ENCODE measurements at places on chromosomes 7 and 10.

- DNase-seq = no peak
Observed at GRCh38 chr7:157618091-157618726, 281.4 kb downstream of the DNAJB6 start.

- DNase-seq = no peak
Observed at GRCh38 chr10:128483216-128483615, 357.0 kb upstream of the MKI67 start.

DNA sequence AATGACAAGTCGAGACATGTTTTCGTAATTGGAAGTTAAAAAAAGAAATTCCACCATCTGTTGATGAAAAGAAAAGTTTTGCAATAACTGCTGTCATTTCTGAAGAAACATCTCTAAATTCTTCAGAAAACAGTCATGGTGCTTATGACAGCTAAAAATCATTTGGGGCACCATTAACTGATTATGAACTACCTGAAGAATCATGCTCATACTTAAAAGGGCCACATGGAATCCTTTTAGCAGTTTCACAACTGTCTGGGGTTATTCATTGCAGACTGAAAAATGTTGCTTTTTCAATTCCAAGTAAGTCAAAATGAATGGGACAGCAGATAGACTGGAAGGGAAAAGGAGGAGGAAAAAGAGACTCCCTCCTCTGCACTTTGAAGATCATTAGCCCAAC is 134.2 kb downstream of the CHN2 start:
- no peak for DNase-seq

DNA sequence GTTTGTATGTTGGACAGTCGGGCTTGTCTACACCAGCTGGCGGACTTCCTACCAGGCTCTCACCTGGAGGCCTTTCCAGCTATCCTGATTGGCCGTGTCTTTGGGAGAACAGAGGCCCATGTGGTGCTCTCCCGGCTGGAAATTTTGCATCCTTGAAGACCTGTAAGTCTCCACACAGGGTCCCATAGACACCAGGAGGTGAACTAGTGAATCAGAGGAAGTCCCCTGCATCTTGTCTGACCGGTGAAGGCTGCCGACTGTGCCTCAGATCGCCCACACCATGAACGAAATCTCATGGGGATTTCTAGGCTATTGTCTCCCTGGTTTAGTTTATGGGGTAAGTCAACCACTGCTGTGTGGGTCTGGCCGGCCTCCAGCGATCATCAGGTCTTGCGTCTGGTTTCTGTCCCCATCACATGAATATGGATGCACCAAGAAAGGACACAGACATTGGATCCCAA is 108.4 kb upstream of the LYZL2 start:
- DNase-seq = no peak

DNA sequence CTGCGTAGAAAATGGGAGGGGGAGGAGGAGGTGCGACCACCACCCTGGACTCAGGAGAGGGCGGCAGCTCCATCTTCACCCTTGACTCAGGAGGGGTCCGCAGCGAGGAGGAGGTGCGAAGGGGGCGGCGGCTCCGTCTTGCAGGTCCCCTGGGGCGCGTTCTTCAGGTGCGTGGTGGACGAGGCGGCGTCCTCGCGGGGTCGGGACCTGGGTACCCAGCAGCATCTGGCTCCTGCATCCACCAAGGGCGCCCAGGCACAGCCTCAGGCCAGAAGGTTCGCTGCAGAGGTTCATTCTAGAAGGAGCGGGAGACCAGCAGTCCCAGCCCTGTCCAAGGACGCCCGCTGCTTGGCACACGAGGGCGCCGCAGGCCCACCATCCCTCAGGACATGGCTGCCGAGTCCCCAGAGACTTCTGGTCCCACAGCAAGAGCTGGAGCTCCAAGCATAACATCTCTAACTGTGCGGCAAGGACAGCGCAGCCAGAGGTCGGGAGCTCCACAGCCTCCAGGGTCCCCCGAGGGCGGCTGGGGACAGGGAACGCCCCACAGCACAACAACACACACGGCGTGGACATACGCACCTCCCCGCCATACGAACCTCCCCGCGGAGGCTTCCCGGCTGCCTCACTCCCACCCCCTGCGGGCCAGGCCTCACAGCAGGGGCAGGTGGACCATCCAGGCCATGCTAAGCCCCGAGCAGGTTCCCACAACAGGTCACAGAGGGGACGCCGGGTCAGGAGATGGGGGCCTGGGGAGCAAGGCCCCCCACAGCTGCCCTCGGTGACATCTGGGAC is 16.8 kb upstream of the DPYSL4 start:
- no peak for DNase-seq

DNA sequence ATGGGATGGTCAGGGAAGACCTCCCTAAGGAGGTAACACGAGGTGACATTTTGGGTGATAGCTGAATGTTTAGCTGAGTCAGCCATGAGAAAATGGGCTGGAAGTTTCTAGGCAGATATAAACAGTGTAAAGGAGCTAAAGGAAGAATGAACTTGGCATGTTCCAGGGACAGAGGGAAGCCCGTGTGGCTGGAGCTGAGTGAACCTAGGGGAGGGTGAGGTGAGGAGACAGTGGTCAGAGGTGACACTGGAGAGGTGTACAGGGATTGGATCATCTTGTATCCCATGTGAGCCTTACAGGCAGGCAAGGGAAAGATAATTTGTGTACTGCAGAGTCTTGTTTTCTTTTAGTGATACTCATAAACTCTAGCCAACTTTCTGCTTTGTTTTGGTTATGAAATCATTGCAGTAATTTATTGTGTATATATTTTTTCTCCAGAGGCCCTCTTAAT is 1.8 kb downstream of the STARD3NL start:
- no peak for DNase-seq

DNA sequence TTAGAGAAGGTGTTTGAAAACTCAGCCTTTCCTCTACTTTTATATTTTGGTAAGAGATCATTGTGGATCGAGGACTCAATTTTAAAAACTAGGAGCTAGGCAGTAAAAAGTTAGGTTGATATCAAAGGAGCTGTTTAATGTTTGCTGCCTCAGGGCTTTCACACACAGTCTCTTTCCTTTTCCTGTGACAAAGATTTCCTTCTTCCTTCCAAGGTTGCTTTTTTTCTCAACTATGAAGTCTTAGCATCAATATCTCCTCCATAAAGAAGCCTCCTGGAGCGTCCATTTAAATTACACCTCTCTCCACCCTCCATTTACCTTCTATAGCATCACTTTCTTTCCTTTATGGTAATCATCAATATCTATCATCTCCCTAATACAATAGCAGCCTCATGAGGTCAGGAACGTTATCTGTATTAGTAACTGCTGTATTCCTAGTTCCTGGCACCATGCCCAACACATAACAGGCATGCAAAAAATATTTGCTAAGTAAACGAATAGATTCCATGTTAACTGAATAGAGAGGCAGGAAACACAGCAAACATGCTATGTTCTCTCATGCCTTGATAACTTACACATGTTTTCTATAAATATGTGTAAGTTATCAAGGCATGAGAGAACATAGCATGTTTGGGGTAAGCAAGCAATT is 48.5 kb downstream of the GNAT3 start:
- DNase-seq = no peak

- DNase-seq = no peak
Observed at GRCh38 chr7:108289852-108290251, 159.7 kb upstream of the LAMB4 start.

- no peak for DNase-seq
Observed at GRCh38 chr7:51307651-51308210, 8.9 kb downstream of the COBL start.

DNA sequence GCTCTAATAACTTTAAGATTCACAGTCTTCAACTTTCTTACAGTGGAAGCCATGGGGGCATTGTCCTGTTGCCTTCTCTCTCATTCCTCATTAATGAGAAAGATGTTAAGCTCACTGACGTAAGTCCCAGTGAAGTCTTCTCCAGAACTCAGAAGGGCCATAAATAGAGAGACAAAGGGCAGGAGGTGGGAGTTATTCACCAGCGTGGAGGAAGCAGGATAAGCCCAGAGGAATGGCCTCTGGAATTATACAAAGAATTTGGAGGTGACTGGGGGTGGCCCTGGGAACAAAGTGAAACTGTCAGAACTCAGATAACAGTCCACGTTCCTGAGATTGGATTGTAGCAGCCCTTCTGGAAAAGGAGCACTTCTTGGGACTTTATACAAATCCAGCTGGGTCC is 52.4 kb downstream of the SORBS1 start:
- DNase-seq = no peak

DNA sequence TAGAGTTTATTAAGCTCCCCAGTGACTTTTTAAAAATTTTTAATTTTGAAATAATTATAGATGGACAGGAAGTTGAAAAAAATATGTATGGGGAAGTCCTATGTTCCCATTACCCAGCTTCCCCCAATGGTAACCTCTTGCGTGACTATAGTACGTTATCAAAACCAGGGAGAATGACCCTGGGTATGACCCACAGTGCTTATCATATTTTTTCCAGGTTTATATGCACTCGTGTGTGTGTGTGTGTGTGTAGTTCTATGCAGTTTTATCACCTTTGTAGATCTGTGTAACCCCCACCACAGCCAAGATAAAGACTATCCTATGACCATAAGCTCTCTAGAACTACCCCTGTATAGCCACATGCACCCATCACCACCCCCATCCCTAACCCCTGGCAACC is 72.8 kb downstream of the TBXAS1 start:
- no peak for DNase-seq

DNA sequence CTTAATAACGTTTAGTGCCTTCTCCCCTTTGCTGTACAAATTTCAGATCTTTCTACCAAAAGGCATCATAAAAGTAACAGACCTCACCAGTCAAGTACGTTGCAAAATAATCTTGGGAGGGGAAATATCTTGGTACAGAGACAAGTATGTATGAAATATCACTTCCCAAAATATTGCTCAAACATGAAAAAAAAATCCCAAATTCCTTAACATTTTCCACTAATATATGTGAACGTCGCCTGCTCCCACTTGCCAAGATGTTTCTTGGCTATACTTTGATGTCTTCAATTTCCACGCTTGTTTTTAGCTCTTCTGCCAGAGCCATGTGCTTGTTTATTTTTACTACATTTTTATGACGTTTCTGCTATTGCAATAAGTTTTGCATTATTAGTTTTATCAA is 223.5 kb downstream of the PLXNA4 start:
- no peak for DNase-seq

DNA sequence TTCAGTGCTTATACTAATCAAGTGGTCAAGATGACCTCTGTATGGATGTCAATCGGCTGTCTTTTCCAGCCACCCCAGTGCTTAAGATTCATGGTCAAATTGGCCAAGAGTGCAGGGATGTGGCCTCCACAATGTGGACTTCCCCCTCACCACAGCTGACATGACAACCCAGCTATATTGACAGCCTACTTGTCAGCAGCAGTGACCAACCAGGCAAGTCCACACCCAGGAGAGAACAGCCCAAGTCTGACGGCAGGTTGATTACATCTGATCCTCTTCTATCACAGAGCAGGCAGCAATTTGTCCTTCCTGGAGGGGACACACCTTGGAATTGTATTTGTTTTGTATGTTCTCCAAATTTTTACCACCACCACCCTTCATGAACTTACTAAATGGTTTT is 8.2 kb upstream of the ERVW-1 start:
- DNase-seq = no peak

- DNase-seq = no peak
Observed at GRCh38 chr10:65323802-65324201, 1602.0 kb upstream of the LRRTM3 start.

- DNase-seq = no peak
Observed at GRCh38 chr7:158944950-158945349, 88.6 kb downstream of the DYNC2I1 start.

DNA sequence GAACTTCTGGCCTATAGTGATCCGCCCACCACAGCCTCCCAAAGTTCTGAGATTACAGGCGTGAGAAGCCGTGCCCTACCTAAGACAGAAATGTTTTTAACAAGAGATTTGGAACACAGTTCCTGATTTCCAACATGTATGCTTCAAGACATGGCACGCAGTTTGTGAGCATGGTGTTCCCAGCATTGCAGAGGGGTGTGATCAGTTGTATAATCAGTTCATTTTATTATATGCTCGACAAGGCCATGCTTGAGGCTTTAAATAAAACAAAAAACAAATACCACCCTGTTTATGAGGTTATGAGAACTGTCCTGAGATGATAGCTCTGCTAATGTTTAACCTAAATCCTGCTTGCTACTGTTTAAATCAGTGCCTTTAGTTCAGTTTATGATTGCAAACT is 60.2 kb downstream of the TASOR2 start:
- DNase-seq = no peak

DNA sequence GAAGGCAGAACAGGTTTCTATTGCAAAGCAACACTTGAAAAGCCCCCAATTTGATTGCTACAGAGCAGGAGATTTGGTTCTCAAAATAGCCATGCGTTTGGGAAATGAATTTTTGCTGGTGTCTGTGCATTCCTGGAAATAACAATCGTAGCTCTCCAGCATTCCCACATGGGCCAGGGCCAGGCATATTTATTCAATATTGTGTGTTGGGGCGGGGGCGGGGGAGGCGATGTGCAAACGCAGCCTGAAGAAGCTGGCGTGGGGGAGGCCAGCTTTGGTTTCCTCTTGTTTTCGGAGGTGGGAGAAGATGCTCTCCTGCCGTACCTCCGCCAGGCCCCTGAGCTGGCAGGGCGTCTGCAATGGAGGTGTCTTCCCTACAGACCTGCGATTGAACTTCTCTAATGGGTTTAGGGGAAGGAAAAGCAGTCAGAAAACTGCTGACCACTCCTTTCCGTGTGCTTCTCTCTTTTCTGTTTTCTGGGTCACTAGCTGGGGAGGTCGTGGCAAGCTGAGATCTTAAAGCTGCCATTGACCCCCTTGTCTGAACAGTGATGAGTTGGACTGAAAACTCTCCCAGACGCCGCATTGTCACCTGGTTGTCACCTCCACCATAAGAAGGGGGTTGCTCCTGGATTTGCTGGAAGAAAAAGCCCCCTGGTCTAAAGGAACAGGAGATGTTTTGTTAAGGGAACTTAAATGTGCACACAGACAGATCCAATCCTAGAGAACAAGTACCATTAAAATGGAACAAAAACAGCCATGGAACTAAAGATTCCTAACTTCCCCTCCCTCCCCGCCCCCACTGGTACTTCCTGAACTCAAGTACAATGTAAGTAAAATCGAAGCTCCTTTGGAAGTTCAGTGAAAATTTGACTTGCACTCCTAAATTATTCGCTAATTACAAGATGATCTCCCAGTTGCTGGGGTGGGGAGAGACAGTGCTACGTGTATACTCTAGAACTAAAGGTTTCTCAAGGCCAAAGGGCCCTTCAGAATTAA is 56.4 kb upstream of the HABP2 start:
- no peak for DNase-seq

DNA sequence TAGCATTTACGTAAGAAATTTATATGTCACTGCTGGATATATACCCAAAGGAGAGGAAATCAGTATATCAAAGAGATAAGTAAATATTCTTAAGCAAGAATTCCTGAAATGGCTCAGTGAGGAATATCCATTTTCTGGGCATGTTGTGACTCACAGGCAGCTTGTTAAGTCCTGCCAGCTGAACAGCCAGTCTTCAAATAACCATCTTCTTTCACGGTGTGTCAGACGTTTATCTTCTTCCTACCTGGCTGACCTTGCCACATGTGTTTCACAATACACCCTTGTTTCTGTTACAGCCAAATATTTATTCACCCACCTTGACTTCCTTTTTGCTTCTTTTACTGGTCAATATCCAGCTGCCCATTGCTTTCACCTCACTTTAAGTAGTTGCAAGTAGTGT is 648.1 kb downstream of the ANKRD7 start:
- no peak for DNase-seq
